ENCODE measurements at places on chromosomes 6 and 20.

DNA sequence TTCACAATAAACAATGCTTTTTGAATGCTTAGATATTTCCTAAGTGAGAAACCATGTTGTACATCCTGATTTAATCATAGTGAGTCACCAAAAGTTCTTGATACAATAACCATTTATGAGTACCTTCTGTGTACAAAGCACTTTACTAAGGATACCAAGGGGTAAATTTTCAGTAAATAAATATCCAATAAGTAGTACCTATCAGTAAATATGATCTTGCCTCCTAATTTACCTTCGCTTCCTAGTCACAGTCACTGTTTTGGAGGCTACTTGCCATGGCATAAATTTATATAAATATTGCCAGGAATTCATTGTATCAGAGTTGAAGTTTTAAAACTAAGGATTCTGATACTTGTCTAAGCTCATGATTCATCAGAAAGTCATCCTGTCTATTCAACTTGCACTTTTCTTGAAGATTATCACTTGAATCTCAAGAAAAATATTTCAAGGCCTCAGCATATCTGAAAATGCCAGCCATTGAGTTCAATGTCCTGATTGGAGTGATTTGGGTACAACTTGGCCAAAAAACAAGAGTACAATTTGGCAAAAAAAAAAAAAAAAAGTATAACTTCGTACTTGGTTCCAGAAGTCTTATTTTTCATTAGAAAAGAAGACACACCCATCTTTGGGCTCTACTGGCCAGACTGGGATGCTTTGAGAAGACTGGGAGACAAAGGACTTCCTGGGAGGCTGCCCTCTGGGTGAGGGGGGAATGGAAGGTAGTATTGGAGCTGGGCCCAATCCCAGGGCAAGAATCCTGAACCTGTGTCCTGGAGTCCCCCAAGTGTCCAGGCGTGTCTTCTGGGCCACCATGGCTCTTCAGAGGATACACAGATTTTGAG is 32.8 kb downstream of the RAB22A start:
- DNase-seq: no peak

GRCh38 chr6:119454714-119455113 is 105.2 kb upstream of the MAN1A1 start:
- DNase-seq: no peak

DNA sequence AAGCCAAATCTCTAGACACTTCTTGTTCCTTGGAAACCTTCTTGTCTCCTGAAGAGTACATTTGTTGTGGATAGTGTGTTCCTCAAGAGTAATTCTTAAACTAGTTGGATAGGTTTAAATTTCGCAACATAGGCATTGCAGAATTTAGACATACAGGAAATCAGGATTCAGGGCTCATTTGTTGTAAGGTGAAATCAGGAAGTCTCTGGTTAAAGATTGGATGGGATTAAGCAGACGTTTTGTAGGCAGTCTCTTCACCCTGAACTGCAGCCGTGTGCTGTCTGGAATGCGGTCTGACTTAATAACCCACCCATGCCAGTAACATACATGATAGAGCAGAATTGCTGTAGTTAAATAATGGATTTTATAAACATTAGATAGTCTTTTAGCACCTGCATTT is 21.7 kb downstream of the HIVEP1 start:
- no peak for DNase-seq

DNA sequence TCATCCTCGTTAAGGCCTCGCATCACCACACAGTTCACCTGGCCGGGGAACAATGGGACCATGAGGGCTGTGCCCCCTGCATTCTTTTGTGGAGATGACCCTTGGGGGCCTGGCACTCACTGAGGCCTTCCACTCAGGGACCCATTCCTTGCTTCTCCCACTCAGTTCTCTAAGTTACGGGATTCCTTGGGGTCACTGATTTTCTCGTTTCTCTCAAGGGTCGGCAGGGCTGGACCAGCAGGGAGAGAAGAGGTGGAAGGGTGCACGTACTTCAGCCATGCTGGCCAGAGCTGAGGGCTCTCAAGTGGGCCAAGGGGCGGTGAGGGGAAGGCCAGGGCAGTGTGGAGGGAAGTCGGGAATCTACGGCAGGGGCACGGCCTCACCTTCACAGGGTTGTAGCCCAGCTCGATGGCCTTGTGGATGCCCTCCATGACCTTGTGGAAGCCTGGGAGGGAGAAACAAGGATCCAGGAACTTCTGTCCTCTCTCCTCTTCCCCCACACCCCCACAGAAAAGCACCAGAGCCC is 20.8 kb downstream of the MOCS1 start:
- DNase-seq: no peak

DNA sequence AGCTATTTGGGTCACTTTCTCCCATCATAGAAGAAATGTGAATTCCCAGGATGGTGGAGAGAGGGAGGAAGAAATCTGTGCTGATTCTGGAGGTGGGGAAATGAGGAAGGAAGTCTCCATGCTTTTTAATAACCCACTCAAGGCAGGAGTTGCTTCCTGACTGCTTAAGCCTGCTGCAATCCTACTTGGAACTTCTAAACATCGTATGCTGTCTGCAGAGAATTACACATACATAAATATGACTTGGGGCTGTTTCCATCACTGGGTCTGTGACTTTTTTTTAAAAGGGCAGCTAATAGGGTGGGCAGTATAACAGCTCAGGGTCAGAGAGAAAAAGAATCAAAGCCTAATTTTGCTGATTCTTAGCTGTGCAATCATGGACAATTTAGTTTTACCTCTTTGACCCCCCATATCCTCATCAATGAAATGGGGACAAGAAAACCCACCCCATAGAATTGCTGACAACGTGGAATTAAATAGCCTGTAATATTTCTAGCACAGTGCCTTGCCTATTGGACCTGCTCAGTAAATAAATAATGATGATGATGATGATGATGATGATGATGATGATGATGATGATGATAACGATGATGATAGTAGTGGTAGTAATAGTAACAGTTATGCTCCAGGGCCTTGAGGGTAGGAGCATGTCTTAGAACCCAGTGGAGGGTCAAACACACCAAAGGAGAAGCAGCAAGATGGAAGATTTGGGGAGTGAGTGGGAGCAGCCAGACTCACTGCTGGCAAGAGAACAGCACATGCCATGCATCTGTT is 166.7 kb upstream of the LRFN2 start:
- no peak for DNase-seq

DNA sequence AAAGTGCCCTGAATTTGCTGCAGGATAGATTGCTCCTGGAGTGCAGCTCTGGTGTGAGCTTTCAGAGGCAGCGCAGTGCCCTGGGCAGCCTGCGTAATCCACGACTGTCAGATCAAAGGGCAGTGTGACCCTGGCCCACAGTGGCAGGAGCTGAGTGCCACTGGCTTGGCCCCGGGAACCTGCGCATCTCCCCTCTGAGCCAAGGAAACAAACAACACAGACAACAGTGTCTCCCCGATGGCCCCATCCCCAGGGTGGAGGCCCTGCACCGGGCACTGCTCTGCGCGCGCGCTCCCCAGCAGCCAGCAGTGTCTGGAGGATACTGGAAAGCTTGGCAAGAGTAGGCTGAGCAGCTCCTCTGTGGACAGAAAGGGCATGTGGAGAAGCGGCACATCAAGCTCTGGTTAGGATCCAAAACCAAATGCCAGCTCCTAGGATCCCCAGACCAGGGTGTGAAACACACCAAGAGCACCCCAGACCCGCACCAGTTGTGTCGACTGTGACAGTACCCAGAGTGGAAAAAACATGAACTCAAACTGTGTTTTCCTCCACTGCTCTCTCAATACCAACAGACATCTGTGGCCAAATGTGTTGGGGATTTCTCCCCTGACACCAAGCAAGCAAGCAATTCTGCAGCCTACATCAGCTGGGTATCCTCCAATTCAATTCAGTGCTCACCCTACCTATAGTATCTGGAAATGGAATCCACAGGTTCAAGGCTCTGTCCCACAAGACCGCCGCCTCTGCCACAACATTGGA is 26.7 kb downstream of the RBCK1 start:
- no peak for DNase-seq

- no peak for DNase-seq
Measured at GRCh38 chr6:153941768-153942167, 97.3 kb upstream of the OPRM1 start.

DNA sequence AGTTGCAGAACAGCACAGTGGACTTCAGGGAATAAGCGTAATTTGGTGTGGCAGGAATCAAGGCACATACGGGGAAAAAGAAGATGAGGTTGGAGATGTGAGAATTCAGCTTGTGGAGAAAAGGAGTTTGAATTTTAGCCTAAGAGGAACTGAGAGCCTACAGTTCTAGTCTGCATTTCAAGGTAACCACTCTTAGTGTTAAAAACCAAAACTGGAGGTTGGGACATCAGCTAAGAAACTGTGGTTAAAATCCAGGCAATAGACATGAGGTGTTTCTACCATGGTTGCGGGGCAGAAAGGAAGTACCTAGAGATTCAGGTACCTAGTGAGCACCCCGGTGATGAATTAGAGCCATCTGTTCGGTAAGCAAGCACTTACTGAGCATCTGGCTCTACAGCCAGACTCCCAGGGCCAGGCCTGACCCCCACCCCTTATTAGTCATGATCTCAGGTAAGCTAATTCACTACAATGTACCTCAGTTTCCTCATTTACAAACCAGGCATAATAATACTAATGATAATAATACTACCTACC is 44.4 kb downstream of the FAXC start:
- no peak for DNase-seq

Data from CD4-positive, alpha-beta T cell treated with Interleukin-1 beta for 1 hour (primary cell).